ENCODE measurements at places on chromosomes 4 and X.

DNA sequence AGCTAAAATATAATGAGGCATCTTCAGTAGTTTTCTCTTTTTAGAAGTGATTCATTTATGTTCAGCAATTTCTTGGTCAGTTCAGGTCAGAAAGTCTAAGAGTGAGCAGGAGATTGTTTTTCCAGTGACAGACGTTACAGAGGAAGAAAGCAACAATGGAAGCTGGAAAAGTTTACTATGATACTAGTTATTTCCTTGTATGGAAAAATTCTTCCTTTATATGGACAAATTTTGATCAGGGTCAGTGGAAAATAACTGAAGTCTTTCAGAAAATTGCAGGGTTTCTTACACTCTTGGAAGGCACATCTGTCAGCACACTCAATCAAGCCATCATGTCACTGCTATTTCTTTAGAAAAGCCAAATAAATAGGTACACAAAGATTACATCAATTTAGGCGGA is 1120.7 kb downstream of the FAT4 start:
- DNase-seq = no peak

DNA sequence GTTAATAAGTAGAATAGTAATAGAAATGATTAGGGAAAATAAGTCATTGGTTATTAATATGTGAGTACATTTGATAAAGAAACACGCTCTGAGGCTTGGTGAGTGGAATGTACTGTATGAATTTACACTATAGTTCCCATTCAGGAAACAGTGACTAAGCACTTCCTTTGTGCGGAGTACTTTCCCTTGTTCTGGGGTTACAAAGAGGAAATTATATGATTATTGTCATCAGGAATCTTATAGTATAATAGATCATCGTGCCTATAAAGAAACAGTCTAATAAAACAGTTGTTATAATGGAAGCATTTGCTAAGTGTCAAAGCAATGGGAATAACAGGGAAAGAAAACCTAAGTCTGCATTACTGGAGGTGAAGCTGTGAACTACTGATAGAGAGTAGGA is 138.0 kb downstream of the RPA4 start:
- DNase-seq = no peak

DNA sequence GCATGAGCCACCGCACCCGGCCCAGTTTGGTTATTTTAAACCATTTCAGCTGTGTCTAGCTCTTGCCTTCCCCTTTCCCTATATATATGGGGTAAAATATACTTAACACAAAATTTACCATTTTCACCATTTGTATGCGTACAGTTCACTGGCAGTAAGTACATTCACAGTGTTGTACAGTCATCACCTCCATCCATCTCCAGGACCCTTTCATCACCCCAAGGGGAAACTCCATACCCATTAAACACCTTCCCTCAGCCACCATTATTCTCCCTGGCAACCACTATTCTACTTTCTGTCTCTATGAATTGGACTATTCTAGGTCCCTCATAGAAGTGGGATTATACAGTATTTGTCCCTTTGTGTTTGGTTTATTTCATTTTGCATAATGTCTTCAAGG is 106.4 kb downstream of the TMEM131L start:
- DNase-seq = no peak

DNA sequence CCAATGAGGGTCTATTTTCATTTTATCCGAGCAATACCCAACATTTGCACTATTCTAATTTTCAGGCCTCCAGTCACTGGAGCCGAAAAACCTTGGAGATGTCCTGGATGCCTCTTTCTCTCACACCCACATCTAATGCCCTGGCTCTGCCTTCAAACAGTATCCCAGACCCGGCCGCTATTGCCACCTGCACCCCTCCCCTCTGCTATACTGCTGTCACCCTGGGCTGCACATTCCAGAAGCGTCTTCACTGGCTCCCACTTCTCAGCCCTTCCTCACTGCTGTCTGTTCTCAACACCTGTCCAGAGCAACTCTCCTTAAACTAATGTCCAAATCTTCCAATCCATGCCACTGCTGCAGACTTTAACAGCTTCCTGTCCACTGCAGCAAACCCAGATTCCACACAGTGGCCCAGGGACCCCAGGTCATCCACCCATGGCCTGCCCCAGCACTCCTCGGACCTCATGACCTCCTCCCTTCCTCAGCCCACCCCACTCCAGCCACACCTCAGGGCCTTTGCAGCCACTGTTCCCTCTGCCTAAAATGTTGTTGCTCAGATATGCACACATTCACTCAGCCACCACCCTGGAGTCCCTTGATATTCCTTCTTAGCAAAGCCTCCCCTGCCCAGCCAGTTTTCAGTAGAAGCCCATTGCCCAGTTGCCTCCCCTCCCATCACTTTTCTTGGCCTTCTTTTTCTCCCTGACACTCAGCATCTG is 30.5 kb upstream of the PPP2R2C start:
- no peak for DNase-seq

DNA sequence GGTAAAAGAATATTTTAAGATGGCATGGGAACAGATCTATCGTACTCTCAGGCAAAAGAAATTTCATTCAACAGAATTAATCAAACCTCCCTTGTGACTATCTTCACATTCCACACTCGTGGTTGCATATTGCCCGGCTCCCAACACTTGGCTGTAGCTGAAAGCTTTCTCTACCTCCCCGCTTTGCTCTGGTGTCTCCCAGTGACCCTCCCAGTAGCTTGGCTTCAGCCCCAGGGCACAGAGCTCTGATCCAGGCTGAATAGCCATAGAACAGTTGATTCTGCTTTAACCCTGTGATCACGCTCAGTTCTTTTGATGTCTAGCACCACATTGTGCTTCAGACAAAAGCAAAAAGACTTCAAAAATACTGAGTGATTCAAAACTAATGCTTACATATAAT is 24.6 kb downstream of the SLC7A11 start:
- no peak for DNase-seq

DNA sequence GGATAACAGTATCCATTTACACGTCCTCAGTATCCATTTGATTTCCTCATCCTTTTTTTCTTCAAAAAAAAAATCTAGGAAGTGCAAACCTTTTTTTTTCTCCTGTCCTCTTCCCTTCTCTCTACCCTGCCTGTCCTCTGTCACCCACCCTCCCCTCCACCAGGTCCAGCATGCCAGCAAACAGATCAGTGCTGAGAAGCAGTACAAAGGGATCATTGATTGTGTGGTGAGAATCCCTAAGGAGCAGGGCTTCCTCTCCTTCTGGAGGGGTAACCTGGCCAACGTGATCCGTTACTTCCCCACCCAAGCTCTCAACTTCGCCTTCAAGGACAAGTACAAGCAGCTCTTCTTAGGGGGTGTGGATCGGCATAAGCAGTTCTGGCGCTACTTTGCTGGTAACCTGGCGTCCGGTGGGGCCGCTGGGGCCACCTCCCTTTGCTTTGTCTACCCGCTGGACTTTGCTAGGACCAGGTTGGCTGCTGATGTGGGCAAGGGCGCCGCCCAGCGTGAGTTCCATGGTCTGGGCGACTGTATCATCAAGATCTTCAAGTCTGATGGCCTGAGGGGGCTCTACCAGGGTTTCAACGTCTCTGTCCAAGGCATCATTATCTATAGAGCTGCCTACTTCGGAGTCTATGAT is 1.7 kb downstream of the SLC25A4 start:
- DNase-seq = no peak
